ENCODE measurements at places on chromosomes 11 and 22. TPM values are rescaled to one million over a fixed set of nuclear protein-coding genes. Genes with fewer than 3 reads are reported as not detected.

GRCh38 chr11:5288108-5288905, 13.4 kb downstream of the OR51B4 start:
- H3K27me3 ChIP-seq: no peaks in the 10 kb centered on the region
- no peak overlapping the region for H3K4me3 ChIP-seq
- no peaks in the 10 kb centered on the region for H3K36me3 ChIP-seq
- H3K27ac ChIP-seq: no peak overlapping the region

The OR52I1 gene
- not detected for total RNA-seq

- H3K27ac ChIP-seq: no peak overlapping the region
- no peak for DNase-seq
- H3K27me3 ChIP-seq: no peaks in the 10 kb centered on the region
- H3K4me3 ChIP-seq: no peak overlapping the region
- H3K4me1 ChIP-seq: no peaks in the 10 kb centered on the region
These were observed 40.5 kb downstream of the LARGE1 start for GRCh38 chr22:33879796-33880195.

The GTSE1 gene
- total RNA-seq: 76.2 TPM

The FXYD2 gene
- total RNA-seq: 0.33 TPM

DNA sequence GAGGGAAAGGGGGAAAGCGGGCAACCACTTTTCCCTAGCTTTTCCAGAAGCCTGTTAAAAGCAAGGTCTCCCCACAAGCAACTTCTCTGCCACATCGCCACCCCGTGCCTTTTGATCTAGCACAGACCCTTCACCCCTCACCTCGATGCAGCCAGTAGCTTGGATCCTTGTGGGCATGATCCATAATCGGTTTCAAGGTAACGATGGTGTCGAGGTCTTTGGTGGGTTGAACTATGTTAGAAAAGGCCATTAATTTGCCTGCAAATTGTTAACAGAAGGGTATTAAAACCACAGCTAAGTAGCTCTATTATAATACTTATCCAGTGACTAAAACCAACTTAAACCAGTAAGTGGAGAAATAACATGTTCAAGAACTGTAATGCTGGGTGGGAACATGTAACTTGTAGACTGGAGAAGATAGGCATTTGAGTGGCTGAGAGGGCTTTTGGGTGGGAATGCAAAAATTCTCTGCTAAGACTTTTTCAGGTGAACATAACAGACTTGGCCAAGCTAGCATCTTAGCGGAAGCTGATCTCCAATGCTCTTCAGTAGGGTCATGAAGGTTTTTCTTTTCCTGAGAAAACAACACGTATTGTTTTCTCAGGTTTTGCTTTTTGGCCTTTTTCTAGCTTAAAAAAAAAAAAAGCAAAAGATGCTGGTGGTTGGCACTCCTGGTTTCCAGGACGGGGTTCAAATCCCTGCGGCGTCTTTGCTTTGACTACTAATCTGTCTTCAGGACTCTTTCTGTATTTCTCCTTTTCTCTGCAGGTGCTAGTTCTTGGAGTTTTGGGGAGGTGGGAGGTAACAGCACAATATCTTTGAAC, 6.8 kb downstream of the MALAT1 start:
- no peak for DNase-seq
- peak overlapping the region; percentile 70 for H3K27ac ChIP-seq
- H3K27me3 ChIP-seq: no peaks in the 10 kb centered on the region
- H3K4me3 ChIP-seq: no peak overlapping the region

The UNC93B1 gene
- 42.0 TPM for total RNA-seq

The RAB36 gene
- total RNA-seq: 0.33 TPM

The TRPC6 gene
- not detected for total RNA-seq

DNA sequence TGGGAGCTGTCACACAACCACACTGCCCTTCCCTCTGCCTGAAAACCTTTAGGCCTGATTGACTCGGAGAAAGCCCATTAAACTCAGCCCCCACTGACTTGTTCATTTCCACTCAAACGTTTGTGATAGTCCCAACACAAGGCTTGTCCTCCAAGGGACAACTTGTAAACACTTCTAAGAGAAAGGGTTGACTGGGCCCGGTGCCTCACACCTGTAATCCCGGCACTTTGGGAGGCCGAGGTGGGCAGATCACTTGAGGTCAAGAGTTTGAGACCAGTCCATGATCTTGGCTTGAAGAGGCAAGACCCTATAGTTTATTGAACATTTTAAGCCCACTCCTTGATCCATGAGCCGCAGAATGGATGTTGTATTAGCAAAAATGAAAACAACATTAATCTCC, 63.3 kb upstream of the PRODH start:
- peaks cover 34% of the 10 kb centered on the region for H3K27me3 ChIP-seq
- no peak overlapping the region for H3K27ac ChIP-seq
- DNase-seq: no peak
- no peak overlapping the region for H3K4me3 ChIP-seq
- H3K4me1 ChIP-seq: no peaks in the 10 kb centered on the region

The ANAPC15 gene
- 53.0 TPM for total RNA-seq

- H3K4me3 ChIP-seq: no peak overlapping the region
- DNase-seq: no peak
- H3K27me3 ChIP-seq: peaks cover 3% of the 10 kb centered on the region
- H3K36me3 ChIP-seq: no peaks in the 10 kb centered on the region
- no peaks in the 10 kb centered on the region for H3K4me1 ChIP-seq
These were observed 21.1 kb downstream of the MPPED1 start for GRCh38 chr22:43432883-43433415.

GRCh38 chr11:111419181-111419580, 40.1 kb upstream of the POU2AF1 start:
- no peak overlapping the region for H3K4me3 ChIP-seq
- H3K27ac ChIP-seq: no peak overlapping the region
- H3K27me3 ChIP-seq: no peaks in the 10 kb centered on the region
- peaks cover 32% of the 10 kb centered on the region for H3K4me1 ChIP-seq

DNA sequence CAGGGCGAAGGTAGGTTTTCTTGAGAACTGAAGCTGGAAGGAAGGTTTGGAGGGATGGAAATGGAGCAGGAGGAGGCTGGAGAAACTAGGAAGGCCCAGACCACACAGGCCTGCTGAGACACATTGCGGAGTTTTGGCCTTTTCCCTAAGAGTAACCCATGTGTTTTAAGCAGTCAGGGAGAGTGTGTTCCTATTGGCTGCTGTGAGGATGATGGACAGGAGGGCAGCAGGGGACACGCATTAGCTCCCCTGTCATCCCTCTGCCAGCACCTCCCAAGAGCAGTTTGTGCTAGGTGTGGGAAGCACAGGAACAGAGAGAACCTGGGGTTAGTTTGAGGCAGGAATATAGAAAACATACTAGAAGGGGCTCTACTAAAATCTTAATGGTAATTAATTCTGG, 842.1 kb downstream of the TBC1D22A start:
- no peaks in the 10 kb centered on the region for H3K36me3 ChIP-seq
- DNase-seq: no peak
- H3K27me3 ChIP-seq: no peaks in the 10 kb centered on the region
- no peak overlapping the region for H3K27ac ChIP-seq
- H3K4me3 ChIP-seq: no peak overlapping the region
- H3K4me1 ChIP-seq: no peaks in the 10 kb centered on the region

DNA sequence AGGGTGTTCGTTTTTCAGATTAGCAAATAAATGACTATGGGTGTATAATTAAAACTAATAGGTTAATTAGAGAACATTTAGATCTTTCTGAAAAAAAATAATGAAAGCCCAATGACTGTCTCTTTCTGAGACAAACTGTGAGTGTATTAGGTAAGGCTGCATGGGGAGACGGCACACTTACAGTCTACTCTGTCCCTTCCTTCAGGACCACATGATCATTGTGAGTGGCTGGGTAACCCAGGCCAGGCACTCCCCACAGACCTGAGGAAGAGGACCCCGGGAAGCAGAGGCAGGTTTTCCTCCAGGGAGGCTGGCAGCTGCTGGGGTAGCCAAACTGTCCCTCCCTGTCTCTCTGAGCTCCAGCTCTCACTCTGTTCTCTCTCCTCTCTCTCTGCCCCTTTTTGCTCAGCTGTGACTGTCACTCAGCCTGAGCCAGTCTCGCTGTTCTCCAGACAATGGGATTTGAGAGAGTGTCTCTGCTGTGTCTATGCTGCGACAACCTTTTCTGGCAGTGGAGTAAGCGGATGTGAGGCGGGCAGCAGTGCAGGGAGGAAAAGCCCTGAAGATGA, 83.1 kb upstream of the NCAM1 start:
- peaks cover 4% of the 10 kb centered on the region for H3K27me3 ChIP-seq
- H3K36me3 ChIP-seq: no peaks in the 10 kb centered on the region
- H3K27ac ChIP-seq: no peak overlapping the region
- no peak overlapping the region for H3K4me3 ChIP-seq
- no peak for DNase-seq

The CDC45 gene
- total RNA-seq: 53.2 TPM

The NDUFC2 gene
- total RNA-seq: 210 TPM

GRCh38 chr11:94423507-94423906, 22.3 kb upstream of the GPR83 start:
- no peaks in the 10 kb centered on the region for H3K4me1 ChIP-seq
- H3K36me3 ChIP-seq: peaks cover 46% of the 10 kb centered on the region
- no peak overlapping the region for H3K4me3 ChIP-seq
- no peaks in the 10 kb centered on the region for H3K27me3 ChIP-seq

GRCh38 chr11:20049231-20049630, 111.0 kb downstream of the DBX1 start:
- no peaks in the 10 kb centered on the region for H3K4me1 ChIP-seq
- H3K4me3 ChIP-seq: no peak overlapping the region
- H3K27ac ChIP-seq: no peak overlapping the region
- H3K36me3 ChIP-seq: no peaks in the 10 kb centered on the region

DNA sequence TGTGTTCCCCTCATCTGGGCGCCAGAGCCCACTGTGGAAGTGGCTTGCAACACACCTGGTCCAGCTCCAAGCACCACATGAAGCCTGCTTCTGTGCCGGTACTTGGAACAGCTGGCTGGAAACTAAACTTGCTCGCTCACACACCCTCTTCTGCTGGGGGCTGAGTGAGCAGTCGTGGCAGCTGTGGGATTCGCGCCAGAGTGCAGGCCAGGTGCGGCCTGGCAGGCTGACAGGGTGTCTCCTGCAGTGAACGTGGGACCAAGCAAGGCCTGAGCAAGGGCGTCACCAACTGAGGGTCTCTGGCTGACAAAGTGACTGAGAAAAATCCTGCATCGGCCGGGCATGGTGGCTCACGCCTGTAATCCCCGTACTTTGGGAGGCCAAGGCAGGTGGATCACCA, 15.2 kb downstream of the SMC1B start:
- no peaks in the 10 kb centered on the region for H3K36me3 ChIP-seq
- no peak overlapping the region for H3K27ac ChIP-seq
- DNase-seq: no peak
- peaks cover 9% of the 10 kb centered on the region for H3K27me3 ChIP-seq
- no peaks in the 10 kb centered on the region for H3K4me1 ChIP-seq

DNA sequence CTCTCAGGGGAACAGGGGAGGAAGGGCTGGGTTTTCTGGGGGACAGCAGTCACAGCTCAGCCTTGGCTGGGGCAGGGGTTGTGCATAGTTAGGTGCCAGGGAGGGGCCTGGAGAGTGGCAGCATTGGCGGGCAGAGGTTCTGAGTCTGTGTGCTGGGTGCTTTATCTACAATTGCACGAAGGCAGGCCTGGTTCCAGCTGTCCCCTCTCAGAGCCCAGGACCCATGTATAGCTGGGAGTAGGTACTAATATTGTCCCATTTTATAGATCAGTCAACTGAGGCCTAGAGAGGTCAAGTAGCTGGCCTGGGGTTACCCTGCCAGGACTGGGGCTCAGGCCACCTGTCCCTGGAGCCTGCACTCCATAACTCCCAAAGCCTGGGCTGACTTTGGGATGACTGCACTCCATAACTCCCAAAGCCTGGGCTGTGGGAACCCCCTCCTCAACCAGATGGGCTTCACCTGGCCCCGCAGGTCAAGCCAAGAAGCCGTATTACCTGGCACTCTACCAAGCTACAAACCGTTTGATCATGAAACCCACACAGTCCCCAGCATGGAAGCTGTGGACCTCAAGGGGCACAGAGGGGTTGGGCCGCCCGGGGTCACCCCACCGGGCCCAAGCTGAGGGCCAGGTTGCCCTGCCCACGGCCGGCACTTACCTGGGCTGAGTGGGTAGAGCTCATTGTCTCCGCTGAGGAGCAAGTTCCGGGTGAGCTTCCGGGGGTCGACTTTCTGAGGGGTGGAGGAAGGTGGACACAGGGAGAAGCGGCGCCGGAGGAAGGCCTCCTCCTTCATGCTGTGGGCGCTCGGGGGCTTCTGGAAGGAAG, 36.5 kb downstream of the OSBPL5 start:
- H3K27me3 ChIP-seq: no peaks in the 10 kb centered on the region
- no peak overlapping the region for H3K27ac ChIP-seq
- H3K36me3 ChIP-seq: no peaks in the 10 kb centered on the region
- H3K4me3 ChIP-seq: no peak overlapping the region
- no peaks in the 10 kb centered on the region for H3K4me1 ChIP-seq

The OR5B21 gene
- 0.25 TPM for total RNA-seq

DNA sequence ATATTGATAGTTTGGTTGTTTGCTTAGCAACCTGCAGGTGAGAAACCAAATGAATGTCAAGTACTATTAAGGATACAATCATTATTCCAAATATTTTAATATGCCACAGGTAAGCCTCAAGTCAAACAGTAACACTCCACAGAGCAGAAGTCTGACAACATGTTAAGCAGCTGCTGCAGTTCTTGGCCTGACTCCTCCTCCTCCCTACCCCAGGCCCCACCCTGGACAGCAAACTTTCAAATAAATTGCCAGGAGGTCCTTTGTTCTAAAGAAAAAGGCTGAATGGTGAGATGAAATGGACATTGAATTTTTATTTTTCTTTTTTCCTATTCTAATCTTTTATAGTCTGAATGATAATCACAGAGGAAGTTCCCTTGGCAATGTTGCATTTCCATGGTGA, 260.0 kb upstream of the POU2AF2 start:
- no peaks in the 10 kb centered on the region for H3K36me3 ChIP-seq
- no peaks in the 10 kb centered on the region for H3K4me1 ChIP-seq
- H3K4me3 ChIP-seq: no peak overlapping the region
- H3K27ac ChIP-seq: no peak overlapping the region
- no peaks in the 10 kb centered on the region for H3K27me3 ChIP-seq

DNA sequence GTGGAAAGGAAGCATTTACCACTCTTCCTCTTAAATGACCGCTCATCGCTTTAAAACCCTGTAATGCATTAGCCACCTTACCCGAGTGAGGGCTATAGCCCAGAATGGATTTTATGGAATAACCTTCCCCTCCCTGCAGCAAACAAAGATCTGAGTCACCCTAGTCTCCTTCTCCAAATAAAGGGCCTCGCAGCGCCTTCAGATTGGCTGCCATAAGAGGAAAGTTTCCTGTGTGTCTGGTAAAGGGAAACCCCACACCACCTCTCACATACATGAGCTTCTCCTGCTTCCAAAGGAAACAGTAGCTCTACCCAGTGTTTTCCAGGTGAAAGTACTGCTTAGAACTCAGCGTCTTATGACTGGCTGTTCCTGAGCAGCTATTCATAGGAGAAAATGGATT, 47.8 kb downstream of the PPP2R1B start:
- H3K36me3 ChIP-seq: peaks cover 32% of the 10 kb centered on the region
- no peak for DNase-seq
- no peak overlapping the region for H3K4me3 ChIP-seq
- no peak overlapping the region for H3K27ac ChIP-seq
- peaks cover 9% of the 10 kb centered on the region for H3K4me1 ChIP-seq

DNA sequence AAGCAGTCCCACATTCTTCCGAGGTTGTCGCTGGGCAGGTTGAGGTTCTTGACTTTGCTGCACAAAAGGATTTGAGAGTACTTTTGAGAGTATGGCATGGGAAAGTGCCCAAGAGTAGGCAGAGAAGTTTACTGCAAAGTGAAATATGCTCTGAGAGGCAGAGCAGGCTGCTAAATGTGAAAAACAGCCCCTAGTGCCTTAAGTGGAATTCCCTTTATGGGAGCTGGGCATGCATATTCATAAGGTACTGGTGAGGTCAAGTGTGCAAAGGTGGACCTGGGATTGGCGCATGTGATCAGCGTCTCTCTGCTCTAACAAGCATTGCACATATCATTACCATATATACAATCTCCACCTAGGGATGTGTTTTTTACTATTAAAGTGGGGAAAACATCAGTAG, 12.0 kb upstream of the APOL4 start:
- peaks cover 81% of the 10 kb centered on the region for H3K27me3 ChIP-seq
- H3K4me1 ChIP-seq: peaks cover 14% of the 10 kb centered on the region
- peaks cover 6% of the 10 kb centered on the region for H3K36me3 ChIP-seq
- DNase-seq: no peak
- no peak overlapping the region for H3K27ac ChIP-seq

Measured in activated CD4-positive, alpha-beta memory T cell treated with anti-CD3 and anti-CD28 coated beads, Interleukin-2, amount 10 ng/mL, durations not matched to agents 7 days and 5 days (primary cell).